ENCODE measurements at places on chromosomes 6 and 20.

GRCh38 chr20:61376541-61377240, 124.6 kb downstream of the CDH4 start:
- no peak for DNase-seq

- no peak for DNase-seq
Observed at GRCh38 chr6:15752820-15753219, 90.0 kb upstream of the DTNBP1 start.

DNA sequence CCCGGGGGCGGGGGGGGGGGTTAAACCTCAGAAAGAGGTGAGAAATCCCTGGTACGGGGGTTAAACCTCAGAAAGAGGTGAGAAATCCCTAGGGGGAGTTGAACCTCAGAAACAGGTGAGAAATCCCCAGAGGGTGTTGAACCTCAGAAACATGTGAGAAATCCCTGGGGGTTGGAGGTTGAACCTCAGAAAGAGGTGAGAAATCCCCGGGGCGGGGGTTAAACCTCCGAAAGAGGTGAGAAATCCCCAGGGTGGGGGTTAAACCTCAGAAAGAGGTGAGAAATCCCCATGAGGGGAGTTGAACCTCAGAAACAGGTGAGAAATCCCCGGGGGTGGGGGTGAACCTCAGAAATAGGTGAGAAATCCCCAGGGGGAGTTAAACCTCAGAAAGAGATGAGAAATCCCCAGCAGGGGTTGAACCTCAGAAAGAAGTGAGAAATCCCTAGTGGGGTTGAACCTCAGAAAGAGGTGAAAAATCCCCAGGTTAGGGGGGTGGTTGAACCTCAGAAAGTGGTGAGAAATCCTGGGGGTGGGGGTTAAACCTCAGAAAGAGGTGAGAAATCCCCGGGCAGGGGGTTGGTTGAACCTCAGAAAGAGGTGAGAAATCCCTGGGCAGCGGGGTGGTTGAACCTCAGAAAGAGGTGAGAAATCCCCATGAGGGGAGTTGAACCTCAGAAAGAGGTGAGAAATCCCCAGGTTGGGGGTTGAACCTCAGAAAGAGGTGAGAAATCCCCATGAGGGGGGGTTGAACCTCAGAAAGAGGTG, 87.4 kb downstream of the PLG start:
- no peak for DNase-seq

DNA sequence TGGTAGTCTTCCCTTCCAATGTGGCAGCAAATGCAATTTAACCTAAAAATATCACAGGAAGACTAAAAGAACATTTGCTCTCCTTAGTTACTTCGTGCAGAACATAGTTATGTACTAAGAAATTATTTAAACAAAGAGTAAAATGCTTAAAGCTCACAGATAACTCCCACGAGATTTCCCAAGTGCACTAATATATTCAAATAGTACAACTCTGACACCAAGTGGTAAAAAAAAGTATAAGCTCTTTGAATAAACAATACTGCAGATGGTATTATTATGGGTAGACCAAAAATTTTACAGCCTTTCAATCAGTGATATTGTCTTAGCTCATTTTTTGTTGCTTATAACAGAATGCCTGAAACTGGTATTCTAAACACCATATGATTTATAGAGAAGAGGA, 52.8 kb upstream of the FILIP1 start:
- DNase-seq: no peak

GRCh38 chr6:47407300-47408281, 70.0 kb upstream of the CD2AP start:
- no peak for DNase-seq

- no peak for DNase-seq
Observed at GRCh38 chr6:108768166-108768555, 80.1 kb upstream of the ARMC2 start.

GRCh38 chr20:38729767-38730166, 5.5 kb downstream of the SLC32A1 start:
- DNase-seq: no peak

GRCh38 chr20:13283869-13284829, 63.1 kb downstream of the ISM1 start:
- DNase-seq: no peak

- no peak for DNase-seq
Observed at GRCh38 chr20:23967616-23967979, 21.0 kb downstream of the GGTLC1 start.

- no peak for DNase-seq
Observed at GRCh38 chr6:164700497-164700896, 608.9 kb downstream of the C6orf118 start.

DNA sequence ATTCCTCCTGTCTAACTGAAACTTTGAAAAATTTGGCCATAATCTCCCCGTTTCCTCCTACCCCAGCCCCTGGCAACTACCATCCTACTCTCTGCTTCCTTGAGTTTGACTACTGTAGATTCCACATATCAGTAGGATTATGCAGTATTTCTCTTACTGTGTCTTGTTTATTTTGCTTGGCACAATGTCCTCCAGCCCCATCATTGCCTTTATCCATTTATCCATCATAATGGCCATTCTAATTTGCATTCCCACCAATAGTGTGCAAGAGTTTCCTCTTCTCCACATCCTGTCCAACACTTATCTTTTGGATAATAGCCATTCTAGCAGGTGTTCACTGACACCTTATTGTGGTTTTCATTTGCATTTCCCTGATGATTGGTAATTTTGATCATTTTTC, 202.3 kb downstream of the THBS2 start:
- DNase-seq: no peak

- DNase-seq: no peak
Observed at GRCh38 chr6:87903323-87903722, 144.3 kb upstream of the SPACA1 start.

GRCh38 chr6:12613811-12614210, 102.8 kb upstream of the PHACTR1 start:
- no peak for DNase-seq

DNA sequence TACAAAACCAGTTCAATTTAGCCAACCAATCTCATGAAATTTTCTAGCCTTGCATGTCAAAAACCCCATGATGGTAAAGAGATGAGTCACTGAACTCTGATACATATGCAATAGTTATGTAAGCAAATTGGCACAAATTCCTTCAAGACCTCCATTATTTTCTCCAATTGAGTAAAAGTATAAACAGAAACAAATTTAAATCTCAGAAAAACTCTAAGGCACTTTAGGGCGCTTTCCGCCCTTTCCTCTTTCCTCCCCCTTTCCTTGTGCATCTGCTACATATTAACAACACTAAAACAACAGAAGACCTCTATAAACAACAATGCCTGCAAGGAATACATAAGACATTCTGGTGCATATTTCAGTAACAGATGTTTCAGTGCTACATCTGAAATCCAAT, 48.5 kb downstream of the KIF13A start:
- DNase-seq: no peak

DNA sequence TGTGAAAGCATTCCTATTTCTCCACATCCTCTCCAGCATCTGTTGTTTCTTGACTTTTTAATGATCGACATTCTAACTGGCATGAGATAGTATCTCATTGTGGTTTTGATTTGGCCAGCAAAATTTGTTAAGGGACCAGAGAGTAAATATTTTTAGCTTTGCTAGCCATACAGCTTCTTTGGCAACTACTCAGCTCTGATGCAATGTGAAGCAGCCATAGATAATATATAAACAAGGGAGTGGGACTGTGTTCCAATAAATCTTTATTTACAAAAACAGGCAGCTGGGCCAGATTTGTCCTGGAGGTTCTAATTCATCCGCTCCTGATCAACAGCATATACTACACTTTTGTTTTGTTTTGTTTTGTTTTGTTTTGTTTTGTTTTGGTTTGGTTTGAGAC, 202.9 kb downstream of the ZNF217 start:
- DNase-seq: no peak

GRCh38 chr6:129292836-129293235, 409.9 kb downstream of the LAMA2 start:
- no peak for DNase-seq

GRCh38 chr20:47568019-47568418, 66.3 kb downstream of the NCOA3 start:
- DNase-seq: no peak

DNA sequence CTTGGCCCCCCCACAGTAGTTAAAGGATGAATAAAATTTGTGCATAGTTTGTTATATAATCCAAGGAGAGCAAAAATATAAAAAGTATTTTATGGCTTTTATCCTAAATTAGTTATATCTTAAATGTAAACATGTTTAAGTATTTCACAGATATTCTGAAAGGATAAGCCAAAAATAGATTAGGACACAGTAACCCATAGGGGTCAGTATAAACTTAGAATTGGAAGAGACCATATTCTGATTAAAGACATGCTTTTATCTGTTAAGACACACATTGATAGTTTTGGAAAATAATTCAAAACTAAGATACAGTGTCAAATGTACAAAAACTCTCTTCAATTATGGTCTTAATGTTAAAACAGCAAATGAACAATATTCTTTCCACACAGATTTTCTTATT, 4.5 kb upstream of the SERINC1 start:
- DNase-seq: no peak

GRCh38 chr6:33816911-33817310, 13.1 kb upstream of the MLN start:
- no peak for DNase-seq

GRCh38 chr6:143205991-143206390, 145.3 kb downstream of the AIG1 start:
- no peak for DNase-seq

DNA sequence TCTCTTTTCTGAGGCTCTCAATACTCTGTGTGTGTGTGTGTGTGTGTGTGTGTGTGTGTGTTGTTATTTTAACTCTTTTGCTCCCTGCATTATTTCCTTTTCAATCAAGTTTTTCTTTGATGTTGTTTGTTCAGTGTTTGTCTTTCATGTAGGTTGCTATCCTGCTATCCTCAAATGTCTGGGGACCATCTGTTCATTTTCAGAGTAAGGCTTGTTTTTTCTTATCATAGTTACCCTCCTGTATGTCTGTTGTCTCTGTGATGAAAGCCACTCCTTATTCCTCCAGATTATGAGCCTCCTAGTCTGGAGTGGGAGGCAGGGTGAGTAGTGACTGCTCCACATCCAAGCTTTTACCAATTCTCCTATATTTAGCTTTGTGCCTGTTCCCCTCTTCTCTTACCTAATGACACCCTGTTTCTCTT, 9.2 kb downstream of the ENPP3 start:
- no peak for DNase-seq

GRCh38 chr20:49712996-49713752, 504 bp downstream of the B4GALT5 start:
- DNase-seq: peak; percentile 23

DNA sequence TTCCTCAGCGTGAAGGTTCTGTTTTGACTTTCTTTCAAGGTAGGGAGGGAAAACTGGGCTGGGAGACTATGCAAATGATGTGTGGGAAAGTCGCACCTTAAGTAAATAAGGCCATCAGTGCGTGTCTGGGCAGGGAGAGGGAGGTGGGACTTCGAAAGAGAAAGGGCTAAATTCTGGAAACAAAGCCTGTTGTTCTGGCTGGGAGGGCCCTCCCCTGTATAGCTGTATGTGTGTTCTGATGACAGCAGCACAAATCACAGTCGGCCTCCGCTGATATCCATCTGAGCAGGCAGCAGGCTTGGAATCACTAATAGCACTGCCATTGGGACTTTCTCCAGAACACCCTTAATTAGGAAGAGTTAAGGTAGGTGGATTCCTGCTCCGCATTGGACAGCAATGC, 19.2 kb downstream of the JAG1 start:
- no peak for DNase-seq

DNA sequence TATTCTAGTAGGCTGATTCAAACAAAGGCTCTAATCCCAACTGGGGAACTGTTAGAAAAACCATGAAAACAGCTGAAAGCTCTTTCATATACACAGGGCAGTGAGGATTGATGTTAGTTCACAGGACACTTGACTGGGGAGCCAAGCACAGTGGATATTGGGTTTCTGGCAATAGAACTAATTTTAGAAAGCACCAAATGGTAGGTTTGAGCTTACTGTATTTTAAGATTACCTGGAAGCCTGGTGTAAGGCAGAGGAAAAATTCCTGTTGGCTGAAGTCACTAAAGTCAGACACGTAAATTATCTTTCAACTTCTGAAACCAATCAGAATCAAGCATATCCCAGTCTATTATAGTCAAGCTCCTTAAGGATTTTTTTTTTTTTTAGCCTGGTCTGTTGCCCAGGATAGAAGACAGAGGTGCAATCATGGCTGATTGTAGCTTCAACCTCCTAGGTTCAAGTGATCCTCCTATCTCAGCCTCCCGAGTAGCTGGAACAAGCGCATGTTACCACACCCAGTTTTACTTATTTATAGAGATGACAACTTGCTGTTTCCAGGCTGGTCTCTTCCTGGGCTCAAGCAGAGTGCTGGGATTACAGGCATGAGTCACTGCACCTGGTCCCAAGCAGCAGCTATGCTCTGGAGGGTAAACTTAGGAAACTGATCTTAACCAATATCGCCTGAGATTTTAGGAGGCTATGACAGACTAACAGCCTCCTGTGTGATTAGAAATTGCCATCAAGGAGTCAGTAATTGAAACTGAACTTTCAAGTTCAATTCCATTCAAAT, 32.5 kb upstream of the SYNCRIP start:
- DNase-seq: no peak

- no peak for DNase-seq
Observed at GRCh38 chr6:42899871-42900270, 16.0 kb upstream of the PTCRA start.

GRCh38 chr6:159879856-159880255, 10.9 kb upstream of the MAS1 start:
- DNase-seq: no peak

GRCh38 chr20:62439218-62439617, 11.9 kb upstream of the RBBP8NL start:
- DNase-seq: no peak

GRCh38 chr6:54899442-54899841, 52.9 kb downstream of the FAM83B start:
- no peak for DNase-seq

- no peak for DNase-seq
Observed at GRCh38 chr6:139081471-139081870, 52.9 kb downstream of the ABRACL start.

DNA sequence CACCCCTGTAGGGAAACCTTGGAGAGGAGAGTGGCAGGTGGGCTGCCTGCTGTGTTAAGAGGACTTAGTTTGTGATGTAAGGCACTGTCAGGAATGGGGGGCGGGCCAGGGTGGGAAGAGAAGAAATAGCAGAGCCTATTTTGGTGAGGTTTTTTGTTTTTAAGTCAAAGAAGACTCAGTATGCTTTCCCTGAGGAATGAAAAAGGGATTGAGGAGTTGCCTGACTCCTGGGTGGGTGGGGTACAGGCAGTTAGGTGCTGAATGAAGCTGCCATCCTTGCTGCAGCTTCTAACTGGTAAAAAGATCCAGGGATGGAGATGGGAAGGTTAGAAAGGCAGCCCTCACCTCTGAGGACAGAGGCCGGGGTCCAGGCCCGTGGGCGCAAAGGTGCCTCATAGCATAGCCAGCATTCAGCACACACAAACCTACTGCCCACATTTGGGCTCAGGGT, 37.9 kb downstream of the PLCG1 start:
- no peak for DNase-seq

DNA sequence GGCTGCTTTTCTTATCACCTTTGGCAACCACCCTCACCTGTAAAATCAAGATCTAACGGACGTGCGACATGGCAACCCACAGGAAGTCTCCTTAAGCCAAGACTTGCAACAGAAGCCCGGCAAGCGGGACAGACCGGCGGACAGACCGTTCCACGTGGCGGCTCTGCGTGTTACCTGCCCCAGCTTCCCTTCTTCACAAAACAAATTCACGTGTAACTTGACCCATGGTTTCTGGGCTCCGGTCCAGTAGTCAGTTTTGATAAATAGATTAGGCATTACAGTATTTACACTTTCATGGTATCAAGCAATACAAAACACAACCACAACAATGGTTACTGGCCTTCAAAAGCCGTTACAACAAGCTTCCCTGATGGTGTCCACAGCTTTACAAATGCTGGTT, 133.8 kb downstream of the PRND start:
- DNase-seq: no peak

Measured in stimulated activated CD4-positive, alpha-beta T cell treated with anti-CD3 and anti-CD28 coated beads, Interleukin-1b, Interleukin-23, amount 100 ng/mL, for 4 hours (primary cell).